ENCODE measurements at places on chromosomes 2 and 18.

GRCh38 chr2:142750858-142751257 is 126.6 kb upstream of the KYNU start:
- no peak for DNase-seq

DNA sequence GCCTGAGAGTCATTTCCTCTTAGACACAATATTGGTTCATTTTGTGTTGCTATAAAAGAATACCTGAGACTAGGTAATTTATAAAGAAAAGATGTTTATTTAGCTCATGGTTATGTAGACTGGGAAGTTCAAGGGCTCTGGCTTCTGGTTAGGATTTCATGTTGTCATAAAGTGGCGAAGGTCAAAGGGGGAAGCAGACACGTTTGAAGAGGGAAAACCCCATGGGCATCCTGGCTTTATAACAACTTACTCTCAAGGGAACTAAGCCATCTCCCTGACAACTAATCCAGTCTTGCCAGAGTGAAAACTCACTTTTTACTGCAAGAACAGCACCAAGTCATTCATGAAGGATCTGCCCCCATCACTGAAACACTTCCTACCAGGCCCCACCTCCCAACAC is 89.7 kb upstream of the RNF152 start:
- DNase-seq: no peak

- no peak for DNase-seq
These were observed 40.3 kb upstream of the ZFP36L2 start for GRCh38 chr2:43266711-43267111.

DNA sequence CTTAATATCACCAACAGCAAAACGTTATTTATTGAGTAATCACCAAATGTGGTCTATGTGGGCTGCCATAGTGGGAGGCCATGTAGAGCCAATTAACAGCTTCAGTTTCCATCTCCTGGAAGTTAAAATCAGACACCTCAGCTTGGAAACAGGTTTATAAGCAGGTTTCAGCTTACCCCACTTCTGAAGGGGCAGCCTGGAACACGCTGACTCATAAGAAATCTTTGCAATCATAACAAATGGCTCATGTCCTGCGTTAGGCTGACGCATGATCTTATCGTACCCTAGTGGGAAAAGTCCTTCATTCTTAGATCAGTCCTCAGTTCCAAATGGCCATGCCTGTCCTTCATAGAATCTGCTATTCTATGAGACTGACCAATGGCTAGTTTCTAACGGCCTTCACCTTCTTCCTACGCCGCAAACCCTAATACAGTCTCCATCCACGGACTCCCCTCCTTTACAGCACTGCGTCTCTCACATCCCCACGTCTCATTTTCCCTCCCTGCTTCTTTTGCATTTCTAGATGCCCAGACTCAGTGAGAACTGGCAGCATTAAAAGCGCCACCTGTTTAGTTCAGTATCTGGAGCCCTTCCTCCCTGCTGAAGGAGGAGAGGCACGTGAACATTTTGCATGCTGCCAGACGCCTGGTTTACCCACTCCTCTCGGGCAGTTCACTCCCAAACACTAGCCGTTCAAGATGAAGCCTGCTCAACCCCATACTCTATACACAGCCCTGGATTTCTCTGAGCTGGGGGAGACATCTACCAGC is 24.2 kb upstream of the BZW1 start:
- DNase-seq: no peak

GRCh38 chr18:69935319-69936190 is 12.1 kb downstream of the CD226 start:
- no peak for DNase-seq

DNA sequence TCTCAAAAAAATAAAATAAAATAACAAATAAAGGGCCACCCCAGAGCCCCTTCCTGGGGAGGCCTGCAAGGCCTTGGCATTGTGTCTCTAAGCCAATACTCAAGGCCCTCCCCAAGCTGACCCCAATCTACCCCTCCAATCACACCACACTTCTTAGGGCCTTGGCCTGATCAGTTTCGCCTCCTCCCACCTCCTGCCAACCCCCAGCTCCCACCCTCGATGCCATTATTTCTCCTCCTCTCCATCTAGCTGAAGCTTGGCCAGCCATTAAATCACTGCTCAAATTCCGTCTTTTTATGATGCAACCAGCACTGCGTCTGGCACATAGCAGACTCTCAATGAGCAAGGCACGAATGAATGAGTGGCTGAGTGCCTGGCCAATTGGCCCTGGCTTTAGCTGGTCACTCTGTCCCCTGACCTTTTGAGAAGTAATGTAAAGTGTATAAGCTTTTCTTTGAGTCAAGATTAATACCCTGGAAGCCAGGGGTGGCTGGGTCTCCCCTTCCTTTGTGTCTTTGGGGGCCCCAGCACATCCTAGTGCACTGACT is 55.9 kb downstream of the SMAD7 start:
- DNase-seq: no peak

DNA sequence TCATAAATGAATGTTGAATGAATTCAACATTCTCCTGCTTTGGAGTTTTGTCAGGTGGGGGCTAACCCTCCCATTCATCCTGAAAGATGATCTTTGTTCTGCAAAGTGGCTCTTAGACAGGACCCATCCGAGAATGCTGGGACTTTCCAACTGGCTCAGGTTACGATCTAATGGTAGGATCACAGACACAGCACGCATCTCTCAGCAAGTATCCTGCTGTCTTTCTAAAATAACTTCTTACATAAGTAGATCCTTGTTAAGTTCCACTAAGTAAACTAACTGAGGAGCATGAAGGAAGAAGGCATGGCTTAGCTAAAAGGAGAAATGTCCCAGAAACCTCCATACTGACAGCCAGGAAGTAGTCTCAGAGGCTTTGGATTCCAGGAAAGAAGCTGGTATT is 23.7 kb downstream of the CYP27A1 start:
- no peak for DNase-seq

DNA sequence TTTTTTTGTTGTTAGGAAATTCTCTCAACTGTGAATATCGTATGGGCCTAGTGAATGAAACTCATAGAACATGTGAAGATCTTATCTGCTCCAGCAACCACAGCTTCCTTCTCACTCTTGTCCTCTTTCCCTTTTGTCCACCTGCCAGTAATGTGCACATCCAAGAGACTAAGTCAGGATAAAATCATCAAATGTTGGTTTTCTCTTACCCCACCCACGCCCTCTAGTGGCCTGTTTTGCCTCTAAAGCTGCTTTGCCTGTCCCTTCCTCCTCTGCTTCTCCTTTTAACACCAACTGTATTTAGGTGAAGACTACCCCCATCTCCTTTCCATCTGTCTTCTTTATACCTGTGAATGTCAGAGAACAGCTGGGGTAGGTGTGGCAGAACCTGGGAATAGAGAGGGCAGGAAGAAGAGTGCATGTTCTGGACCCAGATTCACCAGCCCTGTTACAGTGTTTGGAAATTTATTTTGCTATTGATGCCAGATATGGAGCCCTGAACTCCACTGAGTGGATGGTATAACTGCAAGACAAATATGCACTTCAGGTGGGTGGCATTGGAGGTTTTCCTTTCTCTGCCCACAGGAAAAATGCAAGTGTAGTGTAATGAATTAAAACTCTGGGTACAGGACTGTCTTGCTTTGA is 8.4 kb upstream of the MGAT5 start:
- DNase-seq: peak; percentile 79

GRCh38 chr2:70895998-70896764 is 39.5 kb upstream of the ATP6V1B1 start:
- DNase-seq: no peak
